ENCODE measurements at places on chromosomes 5 and 9. TPM values are rescaled to one million over a fixed set of nuclear protein-coding genes. Genes with fewer than 3 reads are reported as not detected.

Gene CDKN2B
- total RNA-seq: 17.6 TPM

Gene CERCAM
- total RNA-seq: 147 TPM

Gene ABLIM3
- 4.2 TPM for total RNA-seq

Gene NFIB
- total RNA-seq: 8.2 TPM

Gene PIP5KL1
- total RNA-seq: 2.5 TPM

Gene DPM2
- total RNA-seq: 39.1 TPM

Gene PCA3
- not detected for total RNA-seq

Gene MRPL36
- total RNA-seq: 75.8 TPM

Gene GKAP1
- total RNA-seq: 0.51 TPM

Gene CYSRT1
- total RNA-seq: 2.9 TPM

Gene DMRT3
- total RNA-seq: 8.8 TPM

Gene MAP1B
- 201 TPM for total RNA-seq

Gene CLIC3
- total RNA-seq: 16.5 TPM
